Left renal cortex interstitium (tissue), 4 donors: ENCODE measurements at places on chromosomes 16 and 17.

GRCh38 chr17:74212209-74212912 lies 1.0 kb upstream of the TTYH2 start:
- DNase-seq, result no peak

DNA sequence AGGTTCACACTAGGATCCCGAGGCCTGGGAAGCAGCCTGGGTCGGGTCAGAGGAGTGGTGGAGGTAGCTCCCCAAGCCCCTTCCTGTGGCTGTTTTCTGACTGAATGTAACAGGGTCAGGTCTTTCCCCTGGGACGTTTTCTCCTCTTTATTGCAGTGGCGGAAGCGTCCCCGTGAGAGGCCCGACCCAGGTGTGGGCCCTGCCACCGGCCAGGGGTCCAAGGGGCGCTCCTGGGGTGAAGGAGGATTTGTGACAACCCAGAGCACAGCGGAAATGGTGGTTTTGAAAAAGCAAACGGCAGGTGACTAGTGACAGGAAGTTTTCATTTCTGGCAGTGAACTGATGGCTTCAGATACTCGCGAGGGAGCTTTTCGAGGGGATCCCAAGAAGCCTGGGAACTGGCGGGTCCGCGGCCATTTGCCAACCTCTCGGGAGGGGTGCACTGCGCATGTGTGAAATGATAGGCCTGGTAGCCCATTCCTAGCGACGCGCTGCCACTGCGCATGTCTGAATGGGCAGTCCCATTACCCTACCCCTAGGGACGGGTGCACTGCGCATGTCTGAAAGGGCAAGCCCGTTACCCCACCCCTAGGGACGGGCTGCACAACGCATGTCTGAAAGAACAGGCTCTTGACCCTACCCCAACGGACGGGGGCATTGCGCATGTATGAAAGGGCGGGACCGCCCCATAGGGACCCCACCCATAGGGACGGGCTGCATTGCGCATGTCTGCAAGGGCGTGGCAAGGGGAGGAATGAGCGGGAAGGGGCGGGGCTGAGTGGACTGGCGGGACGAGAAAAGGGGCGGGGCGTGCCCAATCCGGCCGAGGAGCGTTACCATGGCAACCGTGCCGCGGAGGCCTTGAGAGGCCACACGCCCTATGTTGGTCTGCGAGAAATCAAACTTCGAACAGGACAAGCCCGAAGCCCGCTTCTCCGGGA lies 1747.9 kb downstream of the TP53TG3F start:
- DNase-seq, result no peak

DNA sequence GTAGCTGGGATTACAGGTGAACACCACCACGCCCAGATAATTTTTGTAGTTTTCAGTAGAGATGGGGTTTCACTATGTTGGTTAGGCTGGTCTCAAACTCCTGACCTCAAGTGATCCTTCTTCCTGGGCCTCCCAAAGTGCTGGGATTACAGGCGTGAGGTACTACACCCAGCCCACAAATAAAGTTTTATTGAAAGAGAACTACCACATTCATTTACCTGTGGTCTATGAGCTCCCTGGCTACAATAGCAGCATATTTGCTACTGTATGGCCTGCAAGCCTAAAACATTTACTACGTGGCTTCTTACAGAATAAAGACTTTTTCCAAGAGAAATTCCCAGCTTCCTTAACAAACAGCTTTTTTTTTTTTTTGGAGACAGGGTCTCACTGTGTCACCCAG lies 3.4 kb downstream of the METTL9 start:
- DNase-seq, result no peak

GRCh38 chr16:87096746-87097333 lies 220.4 kb downstream of the C16orf95 start:
- no peak for DNase-seq

DNA sequence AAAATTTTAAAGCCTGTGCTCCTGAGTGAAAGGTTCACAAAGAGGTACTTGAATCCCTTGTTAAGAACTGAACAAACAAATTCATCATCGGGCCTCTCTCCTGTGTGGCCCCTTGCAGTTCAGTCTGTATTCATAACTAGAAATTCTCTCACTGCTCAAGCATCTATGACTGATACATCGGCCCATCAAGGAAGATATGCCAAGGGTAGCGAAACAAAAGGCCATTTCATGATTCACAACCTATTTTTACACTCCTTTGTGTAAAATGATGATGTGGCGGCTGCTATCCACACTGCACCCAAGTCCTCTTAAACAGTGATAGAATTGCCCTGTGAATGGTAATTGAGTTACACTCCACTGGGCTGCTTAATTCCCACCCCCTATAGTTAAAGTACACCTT lies 204.6 kb downstream of the STX8 start:
- no peak for DNase-seq

- no peak for DNase-seq
These were observed 70.9 kb downstream of the ENGASE start for GRCh38 chr17:79145548-79145947.

DNA sequence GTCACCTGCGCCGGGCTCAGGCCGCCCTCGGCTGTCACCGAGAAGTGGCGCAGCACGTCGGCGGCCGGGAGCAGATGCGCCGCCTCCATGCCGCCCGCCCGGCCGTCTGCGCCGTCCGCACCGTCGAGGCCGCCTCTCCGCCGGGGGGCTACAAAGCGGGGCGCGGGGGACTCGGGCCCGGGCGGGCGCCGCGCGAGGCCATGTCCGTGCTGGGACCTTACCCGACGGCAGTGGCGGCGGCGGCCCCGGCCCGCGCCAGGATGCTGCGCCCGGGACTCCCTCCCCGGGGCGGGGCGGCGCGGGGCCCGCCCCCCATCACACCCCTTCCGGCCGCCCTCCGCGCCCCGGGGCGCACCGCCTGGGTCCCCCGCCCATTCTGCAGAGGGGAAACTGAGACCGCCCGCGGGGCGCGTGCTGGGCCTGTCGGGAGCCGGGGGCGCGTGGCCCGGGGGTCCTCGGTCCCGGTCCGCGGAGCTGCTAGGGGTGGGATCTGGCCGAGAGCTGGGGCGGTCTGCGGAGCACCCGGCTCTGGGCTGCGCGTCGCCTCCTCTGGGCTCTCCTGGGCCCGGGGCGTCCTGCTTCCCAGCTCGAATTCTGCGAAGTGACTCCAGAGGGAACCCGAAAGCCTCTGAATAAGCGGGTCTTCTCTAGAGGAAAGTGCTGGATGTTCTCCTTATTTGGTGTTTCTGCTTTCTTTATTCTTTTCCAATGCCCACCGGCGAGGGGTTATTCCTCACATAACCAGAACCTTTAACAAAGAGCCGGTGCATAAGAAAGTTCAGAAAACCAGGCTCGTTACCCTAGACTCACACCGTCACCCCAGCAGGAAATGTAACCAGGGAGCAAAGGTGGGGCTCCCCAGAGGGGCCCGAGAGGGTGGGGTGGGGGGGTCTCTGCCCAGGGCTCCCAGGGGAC lies at the start of gene ATP2A3:
Gene ATP2A3, minus strand, starts transcription at position 235 of the 915 bp plus-strand sequence. Its CDS starts 146 bp downstream, at position 89.
- no peak for DNase-seq

GRCh38 chr16:30051518-30051917 lies 14.0 kb upstream of the ALDOA start:
- no peak for DNase-seq

DNA sequence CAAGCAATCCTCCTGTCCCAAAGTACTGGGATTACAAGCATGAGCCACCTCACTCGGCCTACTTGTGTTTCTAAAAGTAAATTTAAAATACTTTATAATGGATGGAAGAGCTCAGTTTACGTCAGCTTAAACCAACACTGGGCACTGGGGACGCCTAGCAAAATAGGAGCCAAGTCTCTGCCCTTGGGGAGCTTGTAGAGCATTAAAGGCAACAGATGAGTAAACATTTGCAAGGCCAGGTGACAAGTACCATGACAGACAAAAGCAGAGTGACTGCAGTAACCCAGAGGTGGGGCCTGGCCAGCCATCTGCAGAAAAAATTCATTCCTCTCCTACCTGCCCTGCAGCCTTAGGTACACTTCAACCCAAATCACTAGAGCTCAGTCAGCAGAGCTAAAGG lies 12.1 kb upstream of the NLK start:
- no peak for DNase-seq

- DNase-seq, result no peak
These were observed 410.0 kb upstream of the SOX9 start for GRCh38 chr17:71710816-71711215.

DNA sequence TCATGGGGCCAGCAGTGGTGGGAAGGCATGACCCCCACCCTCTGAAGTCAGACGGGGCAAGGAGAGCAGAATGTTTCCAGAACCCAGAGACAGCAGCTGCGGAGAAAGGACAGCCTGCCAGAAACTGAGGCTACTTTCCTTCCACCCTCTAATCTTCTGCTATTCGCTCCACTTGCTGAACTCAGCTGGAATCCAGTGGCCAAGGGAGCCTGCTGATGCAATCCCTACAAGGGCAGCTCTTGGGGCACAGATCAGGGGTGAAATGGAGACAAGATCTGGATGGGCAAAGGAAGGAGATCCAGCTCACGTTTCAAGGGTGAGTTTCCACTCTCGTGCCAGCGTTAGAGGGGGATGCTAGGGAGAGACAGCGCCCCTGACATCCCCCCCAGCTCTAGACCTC lies 479.1 kb downstream of the SLC39A11 start:
- no peak for DNase-seq

DNA sequence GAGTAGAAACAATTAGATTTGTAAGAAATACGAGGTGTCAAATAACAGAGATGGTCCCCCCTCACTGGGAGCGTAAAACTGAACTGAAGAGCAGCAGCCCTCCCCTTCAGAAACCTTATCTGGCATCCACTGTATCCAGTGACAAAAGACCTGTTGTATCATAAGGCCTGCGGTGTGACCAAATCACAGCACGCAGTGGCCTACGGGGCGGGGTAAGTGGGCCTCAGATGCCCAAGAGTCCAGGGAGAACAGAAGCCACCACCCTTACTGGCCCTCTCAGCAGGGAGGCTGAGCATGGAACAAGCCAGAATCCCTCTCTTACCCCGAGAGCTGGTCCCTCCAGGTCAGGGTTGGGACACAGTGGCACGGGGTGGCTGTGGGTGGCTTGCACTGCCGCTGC lies 5.5 kb downstream of the JMJD6 start:
- DNase-seq, result no peak

DNA sequence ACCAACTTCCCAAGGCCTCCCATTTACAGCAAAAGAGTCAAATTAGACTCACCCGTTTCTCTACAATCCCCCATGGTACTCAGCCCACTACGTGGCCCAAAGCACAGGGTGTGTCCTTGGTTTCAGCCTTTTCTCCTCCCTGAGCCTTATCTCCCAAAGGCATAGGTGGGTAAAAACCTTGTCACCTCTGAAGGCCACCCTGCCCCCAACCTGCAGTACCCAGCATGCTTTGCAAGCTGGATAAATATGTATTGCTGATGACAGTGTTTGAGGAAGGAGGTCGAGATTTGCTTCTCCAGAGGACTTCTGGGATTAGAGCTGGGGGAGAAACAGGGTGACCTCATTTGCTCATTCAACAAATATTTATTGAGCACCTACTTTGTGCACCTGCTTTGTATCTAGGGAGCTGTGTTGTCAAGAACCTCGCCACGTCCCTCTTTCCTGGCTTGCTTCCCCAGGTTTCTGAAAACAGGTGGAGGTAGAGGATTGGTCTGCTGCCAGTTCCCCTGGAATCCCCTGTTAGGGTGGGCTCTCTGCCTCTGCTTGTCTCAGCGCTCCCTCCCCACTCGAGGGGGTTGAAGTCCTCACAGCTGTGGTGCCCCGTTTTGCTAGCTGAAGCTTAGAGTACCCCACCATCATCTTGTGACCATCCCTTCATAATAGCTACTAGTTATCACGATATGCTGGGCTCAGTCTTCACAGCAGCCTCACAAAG lies 3.0 kb downstream of the LASP1 start:
- DNase-seq, result no peak

GRCh38 chr16:3774156-3774767 lies 56.9 kb upstream of the TRAP1 start:
- DNase-seq, result no peak

GRCh38 chr17:63483655-63484575 lies 7.1 kb downstream of the ACE start:
- DNase-seq, result no peak

DNA sequence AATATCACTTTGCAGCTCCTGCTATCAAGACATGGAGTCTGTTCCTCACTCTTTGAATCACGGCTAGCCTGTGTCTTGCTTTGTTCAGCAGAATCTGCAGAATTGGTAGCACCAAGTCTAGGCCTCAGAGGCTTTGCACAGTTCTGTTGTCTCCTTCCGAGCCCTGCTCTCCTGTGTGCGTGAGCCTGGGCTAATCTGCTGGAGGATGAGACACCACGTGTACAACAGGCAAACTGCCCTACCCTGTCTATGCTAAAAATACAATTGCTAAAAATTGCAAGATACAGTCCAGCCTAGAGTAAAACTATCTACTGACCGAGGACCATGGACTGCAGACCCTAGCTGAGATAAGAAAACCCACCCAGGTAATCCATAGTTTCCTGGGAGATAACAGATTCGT lies 484.7 kb downstream of the NPIPA7 start:
- DNase-seq, result no peak

DNA sequence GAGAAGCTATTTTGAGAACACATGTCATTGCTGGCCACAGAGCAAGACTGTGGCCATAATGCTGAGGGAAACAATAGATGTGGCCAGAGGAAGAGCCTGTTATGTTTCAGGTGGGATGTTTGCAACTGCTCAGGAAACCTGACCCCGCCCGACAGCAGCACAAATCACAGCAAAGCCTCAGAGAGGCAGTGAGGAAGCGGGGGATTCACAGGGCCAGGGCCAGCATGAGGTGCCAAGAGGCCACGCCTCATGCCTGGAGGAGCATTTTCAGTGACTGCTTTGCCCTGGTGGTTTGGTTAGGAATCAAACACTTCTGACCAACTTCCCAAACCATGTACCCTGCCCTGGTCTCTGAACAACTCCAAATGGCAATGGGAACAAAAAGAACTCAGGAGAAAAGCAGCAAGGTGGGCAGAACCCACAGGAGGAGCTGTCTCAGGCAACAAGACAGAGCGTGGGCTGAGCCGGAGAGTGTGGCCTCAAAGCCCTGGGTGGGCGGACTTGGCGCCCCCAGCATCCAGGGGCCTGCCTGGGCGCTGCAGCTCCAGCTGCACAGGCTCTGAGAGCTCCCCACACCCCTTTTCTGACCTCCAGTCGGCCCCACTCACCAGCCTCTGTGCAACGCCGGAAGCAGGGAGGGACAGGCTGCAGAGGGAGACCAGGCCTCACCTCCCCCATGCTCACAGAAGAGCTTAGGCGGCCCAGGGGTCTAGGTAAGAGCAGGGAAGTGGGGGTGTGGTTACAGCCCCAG lies 20.6 kb downstream of the HIC1 start:
- no peak for DNase-seq

DNA sequence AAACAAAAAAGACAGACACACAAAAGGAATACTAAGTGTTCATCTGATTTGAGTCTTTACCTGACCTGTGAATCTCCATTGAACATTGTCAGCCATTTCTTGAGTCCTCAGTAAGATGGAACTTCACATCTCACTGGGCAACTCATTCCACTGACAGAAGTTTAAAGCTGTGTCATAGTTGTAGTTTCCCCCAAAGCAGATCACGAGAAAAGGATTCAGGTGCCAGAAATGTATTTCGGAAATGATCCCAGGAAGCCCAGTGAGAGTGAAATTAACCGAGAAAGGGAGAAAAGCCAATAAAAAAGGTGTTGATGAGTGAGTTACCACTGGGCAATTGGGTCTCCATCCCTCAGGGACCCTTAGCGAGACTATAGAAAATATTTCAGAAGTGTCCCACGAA lies 6.5 kb downstream of the CHD9 start:
- DNase-seq, result no peak

- DNase-seq, result no peak
These were observed 32.6 kb downstream of the PLXDC1 start for GRCh38 chr17:39118674-39119419.

- no peak for DNase-seq
These were observed 13.9 kb downstream of the ITGAM start for GRCh38 chr16:31273676-31274075.
